ENCODE measurements at places on chromosomes 16 and 17. TPM values are rescaled to one million over a fixed set of nuclear protein-coding genes. Genes with fewer than 3 reads are reported as not detected.

The ANKS4B gene
- not detected for total RNA-seq

The KRTAP4-1 gene
- not detected for total RNA-seq

The LGALS9B gene
- total RNA-seq: not detected

The PSMB3 gene
- total RNA-seq: 156 TPM

The WIPI1 gene
- 43.6 TPM for total RNA-seq

GRCh38 chr16:11105038-11105903 is 150.7 kb downstream of the SOCS1 start:
- DNase-seq: no peak

GRCh38 chr17:81950501-81950900 is 3.5 kb upstream of the MYADML2 start:
- DNase-seq: no peak

GRCh38 chr17:2084766-2085647 is 30.1 kb downstream of the HIC1 start:
- DNase-seq: peak; percentile 71

GRCh38 chr16:59295993-59296736 is 562.0 kb upstream of the GOT2 start:
- no peak for DNase-seq

DNA sequence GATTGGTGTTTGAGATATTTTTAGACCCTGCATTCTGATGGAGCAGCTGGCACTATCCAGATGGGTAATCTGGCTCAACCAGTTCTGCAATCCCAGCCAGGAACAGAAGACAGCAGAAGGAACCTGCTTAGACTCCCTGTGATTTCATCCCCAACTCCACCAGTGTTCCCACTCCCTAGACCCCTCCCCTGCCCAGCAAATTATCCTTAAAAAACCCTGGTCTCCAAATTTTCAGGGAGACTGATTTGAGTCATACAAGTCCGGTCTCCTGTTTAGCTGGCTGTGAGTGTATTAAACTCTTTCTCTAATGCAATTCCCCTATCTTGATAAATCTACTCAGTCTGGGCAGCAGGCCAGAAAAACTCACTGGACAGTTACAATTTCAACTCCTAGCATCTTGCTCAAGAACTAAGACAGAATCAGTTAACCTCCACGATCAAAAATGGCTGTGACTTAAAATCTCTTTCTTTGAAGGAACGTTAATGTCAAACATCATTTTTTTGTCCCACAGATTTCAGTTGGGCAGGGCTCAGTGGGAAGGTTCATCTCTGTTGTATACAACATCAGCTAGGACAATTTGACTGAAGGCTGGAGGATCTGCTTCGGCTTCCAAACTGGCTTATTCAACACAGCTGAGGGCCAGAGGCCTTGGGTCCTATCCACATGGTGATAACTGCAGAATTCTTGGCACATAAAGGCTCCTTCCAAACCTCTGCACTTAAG is 4.9 kb upstream of the RBL2 start:
- peak; percentile 79 for DNase-seq

DNA sequence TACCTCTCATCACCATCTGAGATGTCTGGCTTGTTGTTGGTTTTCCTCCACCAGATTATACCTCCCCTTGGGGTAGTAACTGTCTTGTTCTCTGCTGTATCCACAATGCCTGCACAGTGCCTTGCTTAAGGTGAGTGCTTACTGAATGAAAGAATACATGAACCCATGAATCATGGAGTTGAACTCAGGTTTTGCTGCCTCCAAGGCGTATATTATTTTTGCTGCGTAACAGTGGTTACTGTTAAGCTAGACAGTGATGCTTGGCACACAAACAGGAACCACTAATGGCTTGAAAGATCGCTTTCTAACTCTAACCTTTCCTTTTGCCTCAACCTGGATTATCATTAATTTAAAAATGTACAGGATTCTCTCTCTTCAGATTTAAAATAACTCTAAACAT is 695.8 kb downstream of the TOX3 start:
- no peak for DNase-seq

GRCh38 chr16:83895243-83895642 is 3.7 kb upstream of the MLYCD start:
- DNase-seq: no peak

DNA sequence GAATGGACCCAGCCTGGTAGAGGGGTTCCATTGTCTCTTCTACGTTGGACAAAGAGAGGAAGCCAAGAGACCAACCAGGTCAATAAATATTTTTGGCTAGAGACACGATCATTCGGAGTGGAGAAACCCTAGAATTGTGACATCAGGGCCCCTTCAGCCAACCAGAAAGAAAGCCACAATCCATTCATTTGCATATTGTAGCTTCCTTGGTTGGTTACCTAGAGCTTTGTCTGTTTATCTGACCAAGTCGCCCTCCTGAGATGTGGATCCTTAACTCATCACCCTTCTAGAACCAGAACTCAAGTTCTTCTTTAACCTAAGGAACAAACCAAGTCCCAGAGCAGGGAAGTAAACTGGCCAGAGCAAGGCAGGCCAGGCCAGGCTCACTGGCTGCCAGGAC is at the start of gene CCDC182:
Gene CCDC182 (minus strand): TSS at position 58 of the 400 bp plus-strand sequence. CDS start 27 bp downstream, at position 31.
- no peak for DNase-seq

- no peak for DNase-seq
These were observed 7.3 kb downstream of the FOXN1 start for GRCh38 chr17:28513476-28513875.
